Bronchial epithelial cell (primary cell): ENCODE measurements at places on chromosomes 6 and 20. TPM values are rescaled to one million over a fixed set of nuclear protein-coding genes. Genes with fewer than 3 reads are reported as not detected.

The ADA gene
- total RNA-seq: 8.7 and 12.6 TPM in 2 replicates

The MYLK2 gene
- total RNA-seq: not detected in 2 replicates

The CLPSL2 gene
- total RNA-seq: not detected in 2 replicates

DNA sequence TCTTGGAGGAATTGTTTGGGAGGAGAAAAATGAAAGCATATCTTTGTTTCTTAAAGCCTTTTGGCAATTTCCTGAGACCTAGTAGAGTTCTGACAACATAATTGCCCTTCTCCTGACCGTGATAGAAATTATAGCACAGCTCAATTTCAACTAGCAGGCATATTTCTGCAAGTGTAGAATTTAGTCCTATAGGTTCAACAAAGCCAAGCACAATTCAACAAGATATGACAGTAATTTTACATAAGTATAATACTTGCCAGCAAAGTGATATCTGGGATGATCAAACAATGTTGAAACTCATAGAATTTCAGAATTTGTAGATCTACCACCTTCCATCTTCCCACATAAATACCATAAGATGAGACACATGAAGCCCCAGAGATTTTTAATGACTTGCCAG, 73.1 kb downstream of the SPTLC3 start:
- no peak for DNase-seq

- DNase-seq: no peak
These were observed 273.5 kb upstream of the RUNX2 start for GRCh38 chr6:45054610-45055009.

- DNase-seq: peak; percentile 13
These were observed 49.7 kb downstream of the PTPRA start for GRCh38 chr20:2922957-2923356.

GRCh38 chr6:35508027-35508426, 4.7 kb downstream of the TULP1 start:
- DNase-seq: no peak

DNA sequence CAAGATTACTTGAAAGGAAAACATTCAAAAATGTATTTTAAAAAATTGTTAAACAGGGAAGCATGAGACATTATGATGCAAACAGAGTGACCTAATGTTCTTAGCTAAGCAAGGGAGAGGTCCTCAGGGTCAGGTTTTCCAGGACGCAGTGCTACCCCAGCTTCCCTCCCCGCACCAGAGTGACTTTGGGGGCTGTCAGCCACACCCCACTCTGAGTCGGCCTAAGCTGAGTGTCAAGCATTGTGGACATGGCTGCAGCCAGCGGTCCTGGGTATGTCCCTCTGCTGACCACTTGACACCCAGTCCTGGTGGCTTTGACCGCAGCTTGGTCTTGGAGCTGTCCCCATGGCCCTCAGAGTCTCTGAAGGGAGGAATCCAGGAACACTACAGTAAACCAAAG, 54.9 kb upstream of the CD93 start:
- DNase-seq: no peak

- DNase-seq: no peak
These were observed 26.1 kb upstream of the NEDD9 start for GRCh38 chr6:11258260-11259237.

- DNase-seq: no peak
These were observed 27.0 kb downstream of the MCHR2 start for GRCh38 chr6:99967052-99967451.

DNA sequence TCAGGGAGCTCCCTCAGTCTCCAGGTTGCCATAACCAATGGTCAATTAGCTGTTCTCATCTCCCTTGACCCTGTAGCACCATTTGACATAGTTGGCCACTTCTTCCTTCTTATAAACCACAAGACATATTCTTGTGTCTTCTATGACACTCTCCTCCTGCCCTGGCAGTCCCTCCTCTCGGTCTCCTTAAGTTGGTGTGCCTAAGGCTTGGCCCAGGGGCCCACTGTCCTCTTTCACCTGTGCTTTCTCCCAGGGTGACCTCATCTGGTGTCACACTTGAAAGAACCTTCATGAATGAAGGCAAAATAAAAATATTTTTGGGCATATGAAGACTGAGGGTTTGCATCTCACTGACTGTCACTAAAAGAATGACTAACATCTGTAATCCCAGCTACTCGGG, 9.7 kb upstream of the ADGRF5 start:
- DNase-seq: no peak

- DNase-seq: no peak
These were observed 285.0 kb upstream of the SPTLC3 start for GRCh38 chr20:12723811-12724210.

DNA sequence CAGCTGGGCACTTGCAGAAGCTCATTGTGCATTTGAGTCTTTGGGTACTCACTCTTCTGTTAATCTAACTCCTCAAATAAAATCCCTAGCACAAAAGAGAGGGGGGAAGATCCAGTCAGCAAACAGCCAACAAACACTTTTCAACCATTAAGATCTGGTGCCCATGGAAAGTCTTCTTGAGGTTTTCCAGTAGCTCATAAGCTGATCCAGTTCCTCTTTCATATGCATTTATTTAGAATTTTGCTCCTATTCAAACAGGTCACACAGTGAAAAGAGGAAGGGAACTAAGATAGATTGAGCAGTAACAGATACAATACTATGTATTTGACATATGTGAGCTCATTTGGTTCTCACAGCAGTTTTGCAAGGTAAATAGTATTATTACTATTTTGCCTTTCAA, 38.6 kb downstream of the HLA-DPB1 start:
- DNase-seq: no peak

GRCh38 chr6:79084693-79085092, 6.6 kb upstream of the PHIP start:
- DNase-seq: no peak

DNA sequence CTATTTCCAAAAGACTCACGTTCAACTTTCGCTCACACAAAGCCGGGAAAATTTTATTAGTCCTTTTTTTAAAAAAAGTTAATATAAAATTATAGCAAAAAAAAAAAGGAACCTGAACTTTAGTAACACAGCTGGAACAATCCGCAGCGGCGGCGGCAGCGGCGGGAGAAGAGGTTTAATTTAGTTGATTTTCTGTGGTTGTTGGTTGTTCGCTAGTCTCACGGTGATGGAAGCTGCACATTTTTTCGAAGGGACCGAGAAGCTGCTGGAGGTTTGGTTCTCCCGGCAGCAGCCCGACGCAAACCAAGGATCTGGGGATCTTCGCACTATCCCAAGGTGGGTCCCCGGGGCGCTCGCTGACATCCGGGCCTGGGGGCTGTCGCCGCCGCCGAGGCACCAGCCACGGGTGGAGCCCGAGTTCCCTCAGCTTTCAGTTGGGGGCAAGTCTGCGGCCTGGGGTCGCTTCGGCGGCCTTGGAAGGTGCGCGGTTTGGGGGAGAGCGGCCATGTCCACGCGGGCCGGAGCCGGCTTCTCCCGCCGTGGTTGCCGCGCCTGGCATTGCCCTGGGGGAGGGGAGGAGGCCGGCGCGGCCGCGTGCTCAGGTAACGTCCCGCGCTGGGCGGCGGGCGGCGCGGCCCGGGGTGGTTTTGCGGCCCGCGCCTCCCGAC, 429 bp downstream of the AMD1 start:
- DNase-seq: no peak
